ENCODE measurements at places on chromosomes 1 and 21. TPM values are rescaled to one million over a fixed set of nuclear protein-coding genes. Genes with fewer than 3 reads are reported as not detected.

DNA sequence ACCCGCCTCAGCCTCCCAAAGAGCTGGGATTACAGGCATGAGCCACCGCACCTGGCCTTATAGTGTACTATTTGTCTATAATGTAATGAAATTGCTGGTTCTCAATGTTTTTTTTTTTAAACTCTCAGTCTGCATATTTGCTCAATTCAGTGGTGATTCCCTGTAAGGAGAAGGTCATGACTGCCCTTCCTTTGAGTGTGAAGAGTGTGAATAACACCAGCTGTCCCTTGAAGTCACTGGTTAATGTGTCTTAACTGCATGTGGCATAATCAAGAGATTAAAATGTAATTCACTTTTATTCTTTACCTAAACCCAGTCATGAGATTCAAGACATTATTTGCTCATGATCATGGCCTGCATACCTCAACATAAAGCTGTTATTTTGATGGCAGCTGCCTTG is 30.5 kb downstream of the MTF2 start:
- DNase-seq: no peak

- no peak for DNase-seq
Observed at GRCh38 chr1:222247081-222247480, 300.8 kb downstream of the HHIPL2 start.

DNA sequence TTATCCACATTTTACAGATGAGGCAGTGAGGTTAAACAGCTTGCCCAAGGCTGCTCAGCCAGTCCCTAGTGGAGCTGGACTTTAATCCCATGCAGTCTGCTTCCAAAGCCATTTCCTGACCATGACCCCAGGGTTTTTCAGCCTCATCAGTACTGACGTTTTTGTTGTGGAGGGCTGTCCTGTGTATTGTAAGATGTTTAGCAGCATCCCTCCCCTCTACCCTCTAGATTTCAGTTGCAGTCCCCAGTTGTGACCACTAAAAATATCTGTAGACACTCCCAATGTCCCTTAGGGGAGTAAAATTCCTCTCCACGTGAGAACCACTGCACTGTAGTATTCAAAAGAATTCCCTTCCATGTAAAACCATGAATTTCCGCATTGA is 30.2 kb upstream of the C1orf105 start:
- DNase-seq: no peak

DNA sequence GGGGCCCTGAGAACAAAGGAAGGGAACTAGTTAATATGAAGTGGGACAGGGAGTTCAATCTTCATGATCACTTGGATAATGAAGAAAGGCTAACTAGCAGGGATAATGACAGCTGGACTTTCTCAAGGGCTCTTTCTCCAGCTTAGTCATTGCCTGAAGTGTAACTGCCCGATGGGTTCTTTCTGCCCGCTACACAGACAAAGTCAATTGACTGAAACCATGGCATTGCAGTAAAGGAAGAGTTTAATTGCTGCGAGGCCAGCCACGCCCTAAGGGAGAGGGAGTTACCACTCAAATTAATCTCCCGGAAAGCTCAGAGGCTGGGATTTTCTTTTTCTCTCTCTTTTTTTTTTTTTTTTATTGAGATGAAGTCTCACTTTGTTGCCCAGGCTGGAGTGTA is 16.6 kb upstream of the SLC2A5 start:
- no peak for DNase-seq

GRCh38 chr1:58497499-58497898 is 49.0 kb downstream of the OMA1 start:
- DNase-seq: no peak

DNA sequence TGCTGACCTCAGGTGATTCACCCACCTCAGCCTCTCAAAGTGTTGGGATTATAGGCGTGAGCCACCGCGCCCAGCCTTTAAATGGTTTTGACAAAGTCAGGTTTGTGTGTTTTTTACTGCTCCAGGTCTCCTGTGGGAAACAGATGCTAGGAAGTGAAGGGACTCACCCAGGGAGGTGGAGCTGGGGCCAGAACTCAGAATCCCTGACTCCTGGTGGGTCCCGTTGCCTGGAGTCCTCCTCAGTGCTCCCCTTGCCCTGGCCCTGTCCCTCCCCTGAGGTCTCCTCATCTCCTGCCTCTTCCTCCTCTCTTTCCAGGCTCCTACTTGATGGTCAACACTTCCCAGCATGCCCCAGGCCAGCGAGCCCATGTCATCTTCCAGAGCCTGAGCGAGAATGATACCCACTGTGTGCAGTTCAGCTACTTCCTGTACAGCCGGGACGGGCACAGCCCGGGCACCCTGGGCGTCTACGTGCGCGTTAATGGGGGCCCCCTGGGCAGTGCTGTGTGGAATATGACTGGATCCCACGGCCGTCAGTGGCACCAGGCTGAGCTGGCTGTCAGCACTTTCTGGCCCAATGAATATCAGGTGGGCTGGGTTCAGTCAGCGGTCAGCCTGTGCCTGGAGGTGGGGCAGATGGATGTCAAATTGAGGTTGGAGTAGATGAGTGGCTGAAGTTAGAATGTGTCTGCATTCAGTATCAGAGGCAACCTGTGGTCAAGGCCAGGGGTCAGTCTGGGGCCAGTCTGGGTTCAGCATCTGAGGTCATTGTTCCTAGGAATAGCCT is 22.1 kb downstream of the PTPRU start:
- no peak for DNase-seq

GRCh38 chr1:11281518-11282331 is 8.7 kb downstream of the UBIAD1 start:
- no peak for DNase-seq

DNA sequence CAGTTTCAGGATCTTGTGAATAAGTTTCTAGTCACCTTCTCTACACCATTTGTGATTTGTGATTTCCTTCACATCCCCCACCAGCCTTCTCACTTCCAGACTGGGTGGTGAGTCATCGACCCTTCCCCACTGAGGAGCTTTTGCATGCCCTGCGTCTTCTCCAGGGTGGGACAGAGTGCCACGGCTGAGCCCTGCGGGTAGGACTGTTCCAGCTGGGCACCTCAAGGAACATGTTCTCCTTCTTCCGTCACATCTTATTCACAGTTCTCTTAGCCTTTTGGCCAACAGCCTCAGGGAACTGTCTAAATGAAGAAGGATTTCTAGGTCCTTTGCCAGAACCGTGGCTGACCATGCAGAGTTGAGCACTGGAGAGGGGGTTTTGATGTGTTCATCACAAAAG is 116.5 kb downstream of the TMEM53 start:
- no peak for DNase-seq

GRCh38 chr1:117671781-117672501 is 66.1 kb downstream of the TENT5C start:
- no peak for DNase-seq

DNA sequence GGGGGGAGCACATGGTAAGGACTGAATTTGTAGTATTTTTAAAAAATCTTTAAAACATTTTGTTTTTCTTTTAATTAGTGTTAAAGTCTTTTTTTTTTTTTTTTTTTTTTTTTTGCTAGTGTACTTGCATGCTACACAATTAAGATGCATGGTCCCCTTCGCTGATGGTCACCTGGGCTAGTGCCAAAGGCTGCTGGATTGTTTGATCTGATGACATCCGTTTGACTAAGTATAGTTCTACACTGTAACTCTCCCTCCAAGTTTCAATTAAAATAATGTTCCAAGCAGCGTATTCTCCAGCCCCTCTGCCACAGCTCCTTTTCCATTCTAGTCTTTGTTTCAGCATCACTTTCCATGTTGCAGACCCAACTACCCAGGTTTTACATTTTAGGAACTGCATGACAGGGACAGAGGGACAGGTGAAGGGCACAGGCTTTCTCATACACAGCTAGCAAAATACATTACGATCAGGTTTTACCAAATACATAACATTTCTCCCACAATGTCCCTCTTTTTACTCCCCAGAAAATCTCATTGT is 852 bp upstream of the RAVER2 start:
- DNase-seq: no peak

DNA sequence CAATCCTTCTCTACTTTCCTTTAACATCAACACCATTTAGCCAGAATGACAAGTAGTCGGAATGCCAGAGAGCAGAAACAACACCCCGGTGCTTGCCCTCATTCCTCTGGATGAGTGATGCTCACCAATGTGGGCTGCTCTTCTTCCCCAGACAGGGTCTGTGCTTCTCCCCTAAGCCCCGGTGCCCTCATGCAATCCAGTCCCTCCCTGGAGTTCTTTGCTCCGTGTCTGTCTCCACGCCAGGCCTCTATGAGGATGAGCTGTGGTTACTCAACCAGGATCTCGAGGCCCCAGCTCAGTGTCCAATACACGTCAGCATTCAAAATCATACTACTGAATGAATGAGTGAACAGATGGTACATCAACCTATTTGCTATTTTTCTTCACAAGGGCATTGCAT is 29.7 kb upstream of the PDE9A start:
- no peak for DNase-seq

GRCh38 chr1:74392840-74393239 is 119.6 kb downstream of the LRRC53 start:
- DNase-seq: no peak

DNA sequence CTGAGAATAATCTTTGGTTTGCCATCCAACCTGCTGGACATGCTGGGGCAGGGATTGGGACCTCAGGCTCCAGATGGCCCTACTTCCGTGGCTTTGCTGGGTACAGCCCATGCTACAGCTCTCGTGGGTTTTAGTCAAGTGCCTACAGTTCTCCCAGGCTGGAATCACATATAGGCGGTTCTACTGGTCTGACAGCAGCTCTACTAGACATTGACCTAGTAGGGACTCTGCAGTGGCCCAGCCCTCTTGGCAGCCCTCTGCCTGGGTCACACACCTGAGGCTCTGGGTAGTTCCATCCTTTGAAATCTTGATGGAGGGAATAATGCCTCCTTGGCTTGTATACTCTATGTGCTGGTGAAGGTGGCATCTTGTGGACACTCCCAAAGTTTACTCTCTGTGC is 72.2 kb downstream of the PGM1 start:
- DNase-seq: no peak

GRCh38 chr1:207901041-207901653 is 9.8 kb downstream of the CD34 start:
- DNase-seq: no peak

- no peak for DNase-seq
Observed at GRCh38 chr1:60762176-60762575, 320.2 kb upstream of the NFIA start.

- no peak for DNase-seq
Observed at GRCh38 chr1:219806020-219806419, 122.3 kb downstream of the SLC30A10 start.

DNA sequence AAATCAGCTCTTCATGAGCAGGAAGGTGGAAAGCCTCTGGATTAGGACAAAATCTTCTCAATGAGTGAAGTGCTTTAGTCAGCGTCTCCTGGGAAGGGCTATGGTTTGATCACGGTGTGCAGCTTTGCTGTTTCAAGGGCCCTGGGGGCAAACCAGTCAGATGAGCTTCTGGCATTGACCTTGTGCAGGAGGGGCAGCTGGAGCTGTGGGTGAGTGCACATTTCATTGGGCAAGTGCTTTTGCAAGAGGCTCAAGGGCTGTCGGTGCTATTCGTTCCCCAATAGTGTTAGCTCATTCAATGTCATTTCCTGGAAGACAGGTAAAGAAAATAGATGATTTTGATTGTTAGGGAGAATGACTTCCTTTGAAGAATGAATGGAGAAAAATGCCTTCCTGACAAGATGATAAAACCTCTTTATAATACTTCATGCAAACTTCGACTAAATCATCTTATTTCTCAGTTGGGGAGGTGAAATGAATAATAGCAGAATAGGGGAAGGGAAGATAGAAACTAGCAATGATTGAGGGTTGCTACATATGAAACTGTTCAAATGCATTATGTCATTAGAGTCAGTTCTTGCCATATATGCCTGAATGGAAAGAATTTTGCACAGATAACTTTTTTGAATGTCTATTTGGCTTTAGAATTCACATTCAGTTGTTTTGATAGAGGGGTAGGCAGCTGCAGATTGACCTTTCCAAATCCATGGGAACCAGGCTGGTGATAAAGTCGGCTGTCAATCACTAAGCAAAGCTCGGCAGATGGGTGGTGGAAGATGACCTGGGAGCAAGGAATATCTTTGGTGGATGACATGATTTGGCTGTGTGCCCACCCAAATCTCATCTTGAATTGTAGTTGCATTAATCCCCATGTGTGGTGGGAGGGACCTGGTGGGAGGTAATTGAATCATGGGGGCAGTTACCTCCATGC is 12.9 kb upstream of the DISC1 start:
- DNase-seq: no peak

DNA sequence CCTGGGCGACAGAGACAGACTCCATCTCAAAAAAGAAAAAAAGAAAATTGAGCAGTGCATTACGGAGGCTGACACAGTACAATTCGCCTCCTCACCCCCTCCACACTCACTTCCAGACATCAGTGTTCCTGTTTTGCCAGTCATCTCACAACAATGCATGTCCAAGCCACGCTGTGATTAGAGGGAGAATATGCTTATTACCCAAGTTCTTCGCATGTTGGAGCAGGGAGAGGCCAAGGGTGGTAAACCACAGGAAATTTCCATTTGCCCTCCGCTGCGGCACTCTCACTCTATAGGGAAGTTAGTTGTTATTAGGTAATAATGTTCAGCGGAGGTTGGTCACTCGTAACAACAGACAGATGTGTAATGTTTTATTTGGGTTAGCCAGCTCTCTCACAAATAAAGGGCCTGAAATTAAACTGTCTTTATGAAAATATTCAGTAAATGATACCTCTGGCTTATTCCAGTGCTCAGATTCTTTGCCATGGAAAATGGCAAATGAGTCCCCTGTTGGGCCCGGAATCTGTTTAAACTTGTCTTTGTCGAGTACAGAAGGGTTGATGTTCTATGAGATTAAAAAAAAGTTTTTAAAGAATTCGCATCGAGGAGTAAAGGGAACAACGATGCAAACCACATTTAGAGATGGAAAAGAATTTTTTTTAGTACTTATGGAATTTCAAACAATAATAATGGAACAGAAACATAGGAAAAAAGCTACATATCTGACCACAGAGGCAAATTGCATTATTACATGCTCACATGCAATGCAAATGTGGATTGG is 33.1 kb downstream of the KCNJ15 start:
- DNase-seq: no peak

Gene BROX
- 16.1 TPM for total RNA-seq

Gene PAX7
- not detected for total RNA-seq

Gene NBPF11
- total RNA-seq: 5.7 TPM

Gene TRAF5
- total RNA-seq: 27.6 TPM

Gene LCE2A
- not detected for total RNA-seq

Gene PADI4
- total RNA-seq: 0.13 TPM

Gene ZNF281
- 16.0 TPM for total RNA-seq

Gene BSND
- total RNA-seq: not detected
